AG04449 (cell line): ENCODE measurements at places on chromosomes 1 and 21.

GRCh38 chr1:92184632-92185031 lies 33.1 kb upstream of the C1orf146 start:
- DNase-seq: peak; percentile 31

DNA sequence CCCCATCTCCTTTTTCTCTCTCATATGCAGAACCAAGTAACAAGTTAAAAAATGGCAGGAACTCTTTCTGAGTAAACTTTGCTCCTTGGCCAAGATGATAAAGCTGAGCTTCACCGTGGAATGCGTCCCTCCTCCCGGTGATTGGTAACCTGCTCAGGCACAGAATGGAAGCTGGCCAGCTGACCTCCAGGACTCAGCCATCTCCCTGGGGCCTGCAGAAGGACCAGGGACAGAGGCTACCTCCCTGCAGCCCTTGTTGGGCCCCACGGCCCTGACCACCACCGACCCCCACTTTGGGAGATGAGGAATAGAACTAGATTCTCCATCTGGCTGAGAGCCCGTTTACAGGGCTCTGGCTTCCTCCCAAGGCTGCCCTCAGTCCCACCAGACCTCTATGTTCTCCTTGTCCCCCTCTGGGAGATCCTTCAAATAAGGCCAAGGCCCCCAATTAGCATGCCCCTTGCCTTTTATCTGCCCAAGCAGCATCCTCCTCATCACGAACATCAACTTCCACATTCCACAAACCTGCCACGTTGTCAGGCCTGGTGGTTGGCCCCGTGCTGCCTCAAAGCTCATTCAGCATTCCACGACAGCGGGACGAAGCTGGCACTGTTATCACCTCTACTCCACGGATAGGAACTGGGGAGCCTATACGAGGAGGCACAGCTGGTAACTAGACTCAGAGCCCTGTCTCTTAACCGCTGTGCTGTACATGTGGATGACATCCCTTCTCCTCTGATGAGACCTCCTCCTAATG lies 74.2 kb downstream of the CD34 start:
- DNase-seq: no peak

- no peak for DNase-seq
These were observed 16.8 kb upstream of the PRDM2 start for GRCh38 chr1:13683206-13683605.

GRCh38 chr1:10530756-10531495 lies 56.2 kb downstream of the PEX14 start:
- peak; percentile 65 for DNase-seq

GRCh38 chr1:219833214-219833815 lies 95.0 kb downstream of the SLC30A10 start:
- no peak for DNase-seq

- DNase-seq: no peak
These were observed 2.5 kb upstream of the CYB561D1 start for GRCh38 chr1:109491372-109491771.

DNA sequence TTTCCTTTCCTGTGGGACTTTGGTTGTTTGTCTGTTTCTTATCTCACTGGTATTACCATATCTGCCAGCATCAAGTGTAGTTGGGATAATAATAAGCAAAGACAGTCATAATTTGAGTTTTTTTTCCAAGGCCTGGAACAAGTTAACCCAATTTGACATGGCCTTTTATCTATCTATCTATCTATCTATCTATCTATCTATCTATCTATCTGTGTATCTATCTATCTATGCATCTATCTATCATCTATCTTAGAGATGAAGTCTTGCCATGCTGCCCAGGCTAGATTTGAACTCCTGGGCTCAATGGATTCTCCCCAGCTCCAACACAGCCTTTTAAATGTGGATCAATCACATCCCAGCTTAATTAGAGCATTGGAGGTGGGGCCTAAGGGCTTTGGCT lies 174.1 kb upstream of the CSF3R start:
- no peak for DNase-seq

DNA sequence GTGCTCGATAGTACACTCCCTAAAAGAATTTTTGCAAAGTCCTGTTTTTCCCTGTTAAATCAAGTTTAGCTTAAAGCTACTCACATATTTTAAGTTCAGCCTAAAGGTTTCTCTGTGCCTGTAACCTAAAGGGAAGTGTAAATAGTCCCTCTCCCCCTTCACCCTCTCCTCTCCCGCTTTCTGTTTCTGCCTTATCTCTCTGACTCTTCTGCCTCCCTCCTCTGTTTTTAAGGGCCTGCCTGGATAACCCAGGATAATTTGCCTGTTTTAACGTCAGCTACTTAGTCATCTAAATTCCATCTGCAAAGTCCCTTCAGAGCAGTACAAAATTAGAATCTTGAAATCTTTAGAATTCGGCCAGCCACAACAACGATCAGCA lies 92.6 kb downstream of the NID1 start:
- peak; percentile 68 for DNase-seq

DNA sequence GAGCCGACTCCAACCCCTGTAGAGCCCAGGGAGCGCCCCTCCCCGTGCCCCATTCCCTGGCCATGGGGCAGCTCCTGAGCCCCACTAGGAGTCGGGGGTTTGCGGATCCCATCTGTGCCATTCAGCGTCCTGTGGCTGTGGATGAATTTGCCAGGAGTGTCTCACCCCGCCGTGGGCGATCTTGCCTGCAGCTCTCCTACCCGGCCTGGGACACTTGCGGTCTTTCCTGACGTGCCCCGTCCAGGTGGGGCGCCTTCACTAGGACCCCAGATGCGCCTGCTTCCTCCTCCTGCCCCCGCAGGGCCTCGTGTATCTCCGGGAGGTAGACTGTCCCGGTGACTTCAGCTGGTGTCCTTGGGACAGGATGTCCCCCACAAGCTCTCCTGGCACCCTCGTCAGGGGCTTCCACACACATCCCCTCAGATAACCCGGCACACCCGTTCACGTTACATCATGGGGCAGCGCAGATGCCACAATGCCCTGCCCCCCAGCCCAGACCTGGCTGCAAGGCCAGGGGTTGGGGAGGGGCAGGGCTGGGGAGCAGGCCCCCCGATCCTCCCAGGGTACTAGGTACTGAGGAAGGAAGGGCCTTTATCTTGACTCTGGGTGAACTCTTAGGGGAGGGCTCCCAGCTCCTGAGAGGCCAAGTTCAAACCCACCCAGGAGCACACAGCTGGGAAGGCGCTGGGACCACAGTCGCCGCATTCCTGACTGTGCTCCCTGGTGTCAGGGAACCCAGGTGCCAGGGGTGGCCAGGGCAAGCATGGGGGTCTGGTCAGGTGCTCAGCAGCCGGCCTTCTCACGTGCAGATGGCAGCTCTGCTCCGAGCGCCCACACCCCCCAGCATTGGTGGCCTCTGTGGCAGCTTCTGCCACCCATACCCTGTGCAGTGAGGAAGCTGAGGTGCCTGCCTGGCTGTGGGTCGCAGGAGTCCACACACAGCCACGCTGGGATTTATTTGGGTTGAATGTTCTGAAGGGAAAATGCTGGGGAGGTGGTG lies 53.4 kb upstream of the COL6A1 start:
- DNase-seq: no peak

DNA sequence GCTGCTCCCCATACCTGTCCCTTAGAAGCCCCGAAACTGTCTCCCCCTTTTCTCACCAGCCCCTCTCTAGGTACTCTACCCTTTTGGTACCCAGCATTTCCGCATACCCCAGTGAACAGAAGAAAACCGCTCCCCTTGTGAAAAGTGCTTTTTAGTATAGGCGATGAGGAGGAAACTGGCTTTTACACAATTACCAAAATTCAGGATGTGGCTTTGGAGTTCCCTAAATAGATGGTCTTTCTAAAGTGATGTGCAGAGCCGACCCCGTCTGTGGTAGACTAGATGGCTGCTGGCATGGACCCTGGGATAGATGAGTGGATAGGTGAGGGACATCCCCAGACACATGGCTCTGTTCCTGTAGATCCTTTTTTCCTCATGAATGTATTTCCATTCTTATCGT lies 2.6 kb upstream of the PER3 start:
- DNase-seq: no peak

DNA sequence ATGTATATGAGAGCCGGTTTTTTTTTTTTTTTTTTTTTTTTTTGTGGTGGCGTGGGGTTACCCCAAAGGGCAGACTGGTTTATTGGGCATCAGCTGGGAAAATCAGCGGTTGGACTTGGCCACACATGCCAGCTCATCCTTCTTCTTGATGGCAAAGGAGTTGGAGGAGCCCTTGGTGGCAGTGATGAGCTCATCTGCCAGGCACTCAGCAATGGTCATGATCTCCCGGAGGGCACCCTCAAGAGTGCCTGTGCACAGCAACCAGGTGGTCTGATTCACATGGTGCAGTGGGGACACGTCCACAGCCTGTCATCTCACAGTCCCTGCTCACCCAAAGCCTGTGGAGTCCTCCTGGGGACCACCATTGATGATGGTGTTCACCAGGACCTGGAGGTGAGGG lies 62.0 kb downstream of the MRPS6 start:
- no peak for DNase-seq

- peak; percentile 21 for DNase-seq
These were observed 276.2 kb downstream of the NEGR1 start for GRCh38 chr1:72006092-72006491.

- DNase-seq: no peak
These were observed 74.4 kb upstream of the HAO2 start for GRCh38 chr1:119294199-119294598.

DNA sequence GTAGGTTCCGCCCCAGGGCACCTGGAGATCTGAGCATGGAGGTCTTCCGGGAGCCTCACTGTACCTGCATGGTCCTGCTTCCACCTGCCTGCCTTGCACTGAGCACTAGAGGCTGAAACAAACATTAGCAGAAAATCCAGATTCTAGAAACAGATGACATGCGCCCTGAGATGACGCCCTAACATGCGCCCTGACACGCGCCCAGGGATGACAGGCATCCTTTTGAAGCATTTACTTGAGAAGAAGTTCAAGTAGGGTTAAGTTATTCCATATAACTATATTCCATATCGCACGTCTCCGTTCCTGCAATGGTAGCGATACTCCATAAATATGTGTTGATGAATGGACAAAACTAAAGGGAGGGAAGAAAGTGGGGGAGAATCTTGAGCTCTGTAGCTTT lies 13.7 kb downstream of the ACTA1 start:
- DNase-seq: no peak

- DNase-seq: peak; percentile 85
These were observed 65.2 kb upstream of the TARBP1 start for GRCh38 chr1:234544087-234544579.

DNA sequence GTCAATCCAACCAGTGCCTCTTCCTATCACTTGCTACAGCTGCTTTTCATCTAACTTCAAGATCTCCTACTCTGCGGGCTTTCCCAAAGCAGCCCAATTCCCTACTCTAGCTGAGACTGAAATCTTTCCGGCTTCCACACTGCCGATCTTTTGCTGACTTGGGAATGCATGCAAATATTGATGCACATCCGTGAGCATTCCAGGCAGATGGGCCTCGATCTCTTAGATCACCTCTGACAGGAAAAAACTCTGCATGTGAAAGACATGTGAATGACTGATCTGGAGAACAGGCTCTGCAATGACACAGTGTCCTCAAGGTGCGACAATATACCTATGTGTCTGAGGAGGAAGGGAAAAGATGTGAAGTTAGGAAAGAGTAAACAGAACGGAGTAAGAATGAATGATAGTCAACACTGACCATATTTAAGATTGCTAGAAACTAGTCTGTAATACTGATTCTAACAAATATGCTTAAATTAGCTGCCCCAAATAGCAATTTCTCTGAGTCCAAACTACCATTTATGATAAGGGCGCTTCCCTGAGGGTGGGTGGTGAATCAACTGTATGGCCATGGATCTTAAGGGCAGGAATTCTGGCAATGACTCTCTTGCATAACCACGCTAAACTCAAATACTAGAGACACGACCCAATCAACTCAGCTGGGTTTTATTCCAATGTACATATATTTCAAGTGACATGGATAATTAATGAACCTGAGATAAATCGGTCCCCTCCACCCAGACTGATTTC lies 8.4 kb downstream of the TAF5L start:
- DNase-seq: no peak

DNA sequence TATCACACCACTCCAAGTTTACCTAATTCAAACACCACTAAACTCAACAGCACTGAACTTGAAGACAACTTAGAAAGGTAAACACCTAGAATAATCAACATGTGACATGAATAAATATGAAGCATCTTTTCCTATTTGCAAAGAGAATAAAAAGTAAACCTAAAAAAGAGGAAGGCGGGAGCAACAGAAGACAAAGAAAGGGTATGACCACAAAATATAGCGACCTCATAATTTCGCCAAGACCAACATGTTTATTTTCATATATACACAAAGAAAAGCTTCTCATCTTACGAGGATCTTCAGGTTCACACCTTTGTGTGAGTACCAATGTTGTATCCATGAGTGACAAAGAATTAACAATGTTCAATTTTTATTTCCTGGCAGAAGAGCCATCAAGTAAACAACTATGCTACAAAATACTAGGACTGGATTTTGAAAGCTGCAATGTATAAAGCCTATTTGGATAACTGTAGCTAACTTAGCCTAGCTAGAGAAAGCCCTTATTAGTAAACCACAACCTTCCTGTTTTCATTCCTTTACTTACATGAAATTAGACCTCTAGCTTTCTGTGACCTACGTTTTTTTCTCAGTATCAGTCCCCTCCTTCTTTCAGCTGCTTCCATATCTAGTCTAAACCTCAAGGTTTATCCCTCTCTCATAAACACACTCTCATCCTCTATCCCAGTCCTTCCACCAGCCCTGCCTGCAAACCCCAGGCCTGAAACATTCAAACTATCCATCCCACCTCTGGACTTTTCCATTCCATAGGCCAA lies 21.3 kb upstream of the PHTF1 start:
- no peak for DNase-seq

DNA sequence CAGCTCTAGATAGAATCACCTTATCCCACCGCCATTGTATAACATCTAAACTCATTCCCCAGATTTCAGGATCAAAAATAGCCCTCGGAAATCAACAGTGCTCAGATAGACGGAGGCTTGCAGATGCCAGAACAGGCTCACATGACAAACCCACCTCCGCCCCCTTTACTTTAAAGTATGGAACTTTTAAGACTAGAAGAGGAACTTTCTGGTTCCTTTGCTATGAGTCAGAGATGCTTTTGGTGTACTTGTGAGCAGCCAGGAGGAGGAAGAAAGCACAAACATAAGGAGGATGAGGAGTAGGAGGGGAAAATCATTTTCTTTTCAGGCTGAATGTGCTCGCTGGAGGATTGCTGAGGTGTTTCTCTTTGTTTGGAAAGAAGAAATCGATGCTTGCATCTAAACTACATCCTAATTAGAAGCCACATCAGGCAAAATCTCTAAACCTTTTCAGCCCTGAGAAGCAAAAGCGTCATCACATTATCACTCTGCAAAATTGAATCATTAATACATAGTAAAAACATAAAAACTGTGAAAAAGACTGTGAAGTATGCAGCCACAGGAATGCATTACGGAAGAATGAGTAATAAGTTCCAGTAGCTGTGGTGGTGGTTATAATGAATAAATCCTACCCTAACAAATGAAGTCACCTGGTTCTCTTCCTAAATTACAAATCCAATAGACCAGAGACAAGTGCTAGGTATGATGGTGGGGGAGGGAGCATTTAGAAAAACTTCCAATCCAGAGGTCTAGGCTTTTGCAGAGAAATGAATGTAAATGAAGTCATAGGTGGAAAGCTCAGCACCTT lies 251.3 kb downstream of the KCNH1 start:
- DNase-seq: peak; percentile 52

DNA sequence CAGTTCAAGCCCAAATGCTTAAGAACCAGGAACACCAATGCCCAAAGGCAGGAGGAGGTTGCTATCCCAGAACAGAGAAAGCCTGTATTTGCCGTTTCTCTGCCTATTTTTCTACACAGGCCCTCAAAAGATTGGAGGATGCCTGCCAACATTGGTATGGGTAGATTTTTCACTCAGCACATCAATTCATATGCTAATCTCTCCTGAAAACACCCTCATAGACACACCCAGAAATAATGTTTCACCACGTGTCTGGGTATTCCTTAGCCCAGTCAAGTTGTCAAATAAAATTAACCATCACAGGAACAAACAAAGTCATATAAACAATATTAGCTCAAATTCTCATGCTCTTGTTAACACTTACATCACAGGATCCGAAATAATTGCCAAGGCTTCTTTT lies 121.9 kb downstream of the RGS21 start:
- no peak for DNase-seq
